ENCODE measurements at places on chromosomes 7 and 10.

DNA sequence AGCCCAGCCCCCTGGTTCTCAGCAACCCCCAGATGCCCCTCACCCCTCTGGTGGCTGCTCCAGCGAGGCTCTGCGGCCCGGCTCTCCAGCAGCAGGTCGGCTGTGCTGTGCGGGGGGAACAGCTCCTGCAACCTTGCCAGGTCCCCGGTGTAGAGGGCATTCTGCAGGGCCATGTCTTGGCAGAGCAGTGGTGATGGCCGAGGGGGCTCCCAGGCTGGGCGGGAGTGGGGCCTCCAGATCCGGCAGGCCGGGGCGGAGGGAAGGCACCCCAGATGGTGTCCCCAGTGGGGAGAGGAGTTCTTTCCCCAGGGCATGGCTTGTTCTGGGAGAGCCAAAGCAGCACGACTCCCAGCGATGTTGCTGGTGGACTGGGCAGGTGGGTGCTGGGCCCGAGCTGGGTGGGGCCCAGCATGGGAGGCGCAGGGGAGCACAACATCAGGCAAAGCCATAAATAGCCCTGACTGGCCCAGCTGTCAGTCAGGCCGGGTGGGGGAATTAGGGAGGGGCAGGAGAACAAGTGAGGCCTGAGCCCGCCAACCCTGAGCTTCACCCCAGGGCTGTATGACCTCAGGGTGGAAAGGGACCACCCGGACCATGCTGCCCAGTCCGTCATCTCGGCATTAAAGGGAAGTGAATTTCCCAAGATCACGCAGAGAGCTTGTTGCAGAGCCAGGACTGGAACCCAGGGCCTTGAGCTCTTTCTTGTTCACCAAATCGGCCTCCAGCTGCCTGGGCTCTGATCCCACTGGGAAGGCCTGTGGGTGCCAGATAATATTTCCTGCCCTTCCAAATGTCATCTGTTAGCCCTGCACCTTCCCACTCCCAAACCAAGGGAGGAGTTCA, 580 bp upstream of the ASB10 start:
- no peak for DNase-seq

GRCh38 chr7:27110186-27111031, 7.9 kb upstream of the HOXA2 start:
- no peak for DNase-seq

GRCh38 chr7:6142871-6143380, 111.8 kb downstream of the ANKRD61 start:
- DNase-seq = no peak

GRCh38 chr7:25389489-25390106, 161.3 kb upstream of the NPVF start:
- no peak for DNase-seq

- DNase-seq = no peak
Measured at GRCh38 chr7:113197274-113197673, 78.9 kb upstream of the SMIM30 start.

GRCh38 chr7:2488272-2488645, 12.1 kb upstream of the GRIFIN start:
- DNase-seq = no peak

- no peak for DNase-seq
Measured at GRCh38 chr7:148303295-148304082, 287.1 kb upstream of the C7orf33 start.

GRCh38 chr7:31763548-31763947, 76.5 kb downstream of the PPP1R17 start:
- DNase-seq = no peak

- no peak for DNase-seq
Measured at GRCh38 chr10:102633848-102634247, 10.4 kb upstream of the TRIM8 start.

- no peak for DNase-seq
Measured at GRCh38 chr10:54484186-54484585, 316.8 kb downstream of the PCDH15 start.

DNA sequence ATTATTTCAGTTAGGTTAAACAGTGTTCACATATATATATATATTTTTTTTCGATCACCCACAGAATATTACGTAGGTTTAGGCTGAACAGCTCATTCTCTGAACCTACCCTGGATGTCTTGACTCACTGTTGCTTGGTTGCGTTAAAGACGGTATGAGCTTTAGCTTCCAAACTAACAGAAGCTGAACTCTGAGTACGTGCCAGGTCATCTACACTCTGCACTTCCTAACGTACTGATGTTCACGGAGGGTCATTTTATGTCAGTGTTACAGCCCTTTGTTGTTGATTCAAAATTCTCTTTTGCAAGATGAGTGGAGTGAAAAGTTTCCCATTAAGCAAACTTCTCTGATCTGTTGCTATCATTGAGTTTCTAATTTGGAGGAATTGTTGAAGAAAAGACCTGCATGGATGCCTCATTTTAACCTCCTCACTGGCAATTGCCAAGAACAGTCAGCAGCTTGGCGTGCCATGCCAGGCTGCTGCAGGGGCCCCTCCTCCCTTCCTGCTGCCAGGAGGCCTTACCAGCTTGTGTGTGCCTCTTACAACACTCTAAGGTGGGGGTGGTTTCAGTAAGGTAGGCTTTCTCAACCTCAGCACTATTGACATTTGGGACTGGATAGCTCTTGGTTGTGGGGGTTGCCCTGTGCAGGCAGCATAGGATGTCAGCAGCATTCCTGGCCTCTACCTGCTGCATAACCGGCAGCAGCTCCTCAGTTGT, 44.3 kb downstream of the INSYN2A start:
- DNase-seq = no peak

GRCh38 chr10:125866421-125867029, 14.6 kb downstream of the DHX32 start:
- no peak for DNase-seq

GRCh38 chr7:74579800-74580685, 77.5 kb upstream of the GTF2I start:
- no peak for DNase-seq

GRCh38 chr7:3260401-3260715, 40.7 kb upstream of the SDK1 start:
- no peak for DNase-seq

- DNase-seq = no peak
Measured at GRCh38 chr10:49071160-49071761, 44.1 kb downstream of the VSTM4 start.

- no peak for DNase-seq
Measured at GRCh38 chr10:100347568-100348195, 649 bp downstream of the SCD start.

- DNase-seq = no peak
Measured at GRCh38 chr10:14843327-14843988, 5.4 kb downstream of the HSPA14 start.

DNA sequence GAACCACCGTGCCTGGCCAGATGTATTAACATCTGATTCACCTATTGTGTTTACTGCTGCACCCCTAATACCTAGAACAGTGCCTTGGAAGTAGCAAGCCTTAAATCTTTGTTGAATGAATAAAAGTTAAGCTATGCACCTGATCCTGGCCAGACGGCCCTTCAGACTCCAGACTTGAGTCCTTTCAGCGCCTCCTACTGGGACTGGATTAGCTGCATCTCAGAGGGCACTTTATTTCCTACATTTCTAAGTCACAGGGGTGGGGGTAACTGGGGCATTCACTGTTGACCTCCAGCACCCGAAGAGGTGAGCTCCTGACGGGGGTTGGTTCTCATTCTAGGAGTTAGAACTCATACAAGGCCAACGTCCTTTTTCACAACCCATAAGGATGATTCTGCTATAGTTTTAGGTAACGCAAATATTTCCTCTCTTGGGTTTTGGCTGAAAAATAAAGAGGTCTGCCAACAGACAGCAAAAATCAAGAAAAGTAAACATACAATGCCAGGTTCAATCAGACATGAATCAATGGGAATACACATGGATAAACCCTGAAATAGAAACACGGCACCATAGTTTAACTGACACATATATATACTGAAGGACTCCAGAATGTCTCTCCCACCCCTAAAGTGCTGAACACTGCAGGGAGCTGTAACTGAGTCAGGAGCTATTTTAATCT, 48.0 kb upstream of the DLG5 start:
- no peak for DNase-seq

- no peak for DNase-seq
Measured at GRCh38 chr10:84335516-84335915, 7.1 kb downstream of the CCSER2 start.

- peak; percentile 65 for DNase-seq
Measured at GRCh38 chr10:86536294-86536861, 14.8 kb upstream of the WAPL start.

DNA sequence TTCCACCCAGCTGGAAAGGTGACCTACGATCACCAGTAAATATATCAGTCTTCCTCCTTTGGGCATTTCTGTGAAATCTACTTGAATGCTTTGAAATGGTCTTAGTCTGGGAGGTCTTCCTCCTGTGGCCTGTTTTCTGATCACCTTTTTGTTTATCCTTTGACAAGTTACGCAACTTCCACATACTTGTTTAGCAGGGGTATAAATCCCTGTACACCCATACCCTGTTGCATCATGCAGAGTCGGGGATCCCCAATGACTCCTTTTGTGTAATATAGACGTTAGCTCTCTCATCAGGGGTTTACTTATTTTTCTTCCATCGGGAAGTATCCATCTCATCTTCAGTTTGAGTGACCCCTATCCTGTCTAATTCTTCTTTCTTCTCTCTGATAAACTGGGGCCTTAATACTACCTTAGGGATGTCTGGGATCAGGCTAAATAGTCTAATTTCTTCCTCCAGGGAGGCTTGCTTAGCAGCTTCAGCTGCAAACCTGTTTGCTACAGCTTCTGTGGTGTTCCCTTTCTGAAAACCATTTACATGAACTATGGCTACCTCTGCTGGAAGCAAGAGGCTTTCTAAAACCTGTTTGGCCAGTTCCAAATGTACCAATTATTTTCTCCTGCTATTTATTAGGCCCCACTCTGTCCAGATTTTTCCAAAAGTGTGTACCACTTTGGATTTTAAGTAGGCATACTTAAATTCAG, 25.8 kb downstream of the MAPK8 start:
- no peak for DNase-seq

DNA sequence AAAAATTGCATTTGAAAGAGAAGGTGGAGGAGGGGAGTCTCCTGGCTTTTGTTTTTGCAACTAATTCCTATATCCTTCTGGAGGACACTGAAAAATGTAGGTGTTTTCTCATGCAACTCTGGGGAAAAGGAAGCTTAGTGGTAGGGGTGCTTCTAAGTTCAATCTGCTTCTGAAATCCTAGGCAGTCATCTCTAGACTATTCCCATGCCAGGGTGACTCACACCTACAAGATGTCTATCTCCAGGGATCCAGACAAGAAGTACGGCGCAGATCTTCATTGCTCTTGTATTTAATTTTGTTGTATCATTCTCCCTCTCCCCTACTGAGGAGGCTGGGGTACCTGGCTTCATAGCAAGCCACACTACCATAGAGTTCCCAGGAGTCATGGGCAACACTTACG, 258.8 kb downstream of the PHF14 start:
- DNase-seq = no peak

GRCh38 chr7:12174931-12175330, 36.2 kb upstream of the TMEM106B start:
- no peak for DNase-seq

DNA sequence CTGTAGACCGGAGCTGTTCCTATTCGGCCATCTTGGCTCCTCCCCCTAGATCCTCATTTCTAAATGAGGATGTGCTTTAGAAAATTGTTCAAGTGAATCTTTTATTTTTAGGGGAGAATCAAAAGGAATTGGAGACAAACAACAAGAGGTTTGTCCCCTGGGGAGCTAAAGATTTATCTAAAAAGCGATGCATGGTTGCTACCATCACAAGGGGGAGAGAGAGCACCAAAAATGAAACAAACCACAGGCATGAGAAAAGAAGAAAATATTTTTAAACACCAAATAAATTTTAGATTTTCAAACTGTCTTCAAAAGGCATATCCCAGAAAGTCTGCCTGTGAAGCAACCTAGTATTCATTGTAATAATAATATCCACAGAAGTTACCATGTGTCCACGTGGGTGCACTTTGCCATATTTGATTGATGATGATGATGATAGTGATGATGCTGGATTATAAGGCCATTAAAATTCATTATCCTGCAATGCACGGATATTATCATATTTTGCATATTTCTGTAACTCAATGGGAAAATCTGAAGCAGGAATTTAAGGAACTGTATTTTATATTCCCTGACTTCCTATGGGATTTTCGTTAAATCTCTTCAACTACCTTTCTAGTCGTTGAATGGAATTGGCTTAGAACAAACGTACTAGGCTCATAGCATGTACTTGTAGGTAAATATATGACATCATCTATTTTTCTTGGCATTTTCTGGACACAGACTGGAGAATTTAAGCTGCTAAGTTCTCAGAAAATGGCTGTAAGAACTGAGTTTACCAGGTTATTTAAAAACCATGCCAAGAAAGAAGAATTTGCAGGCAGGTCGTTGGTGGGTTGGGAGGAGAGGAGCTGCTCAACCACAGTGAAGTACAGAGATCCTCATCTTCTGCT, 171.6 kb downstream of the WDR37 start:
- no peak for DNase-seq

DNA sequence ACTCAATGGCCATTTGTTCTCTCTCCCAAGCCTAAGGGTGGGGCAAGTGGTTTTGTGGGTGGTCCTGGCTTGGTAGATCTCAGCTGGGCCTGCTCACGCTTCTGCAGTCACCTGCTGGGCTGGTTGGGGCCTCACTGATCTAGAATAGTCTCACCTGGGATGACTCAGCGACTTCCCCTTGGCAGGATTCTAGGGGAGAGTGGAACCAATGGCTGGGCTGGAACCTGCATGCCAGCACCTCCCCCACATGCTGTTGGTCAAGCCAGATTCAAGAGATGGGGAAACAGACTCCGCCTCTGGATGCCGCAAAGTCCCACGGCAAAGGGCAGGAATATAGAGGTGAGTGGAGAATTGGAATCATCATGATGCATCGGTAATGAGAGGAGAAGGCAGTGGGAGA, 292.9 kb upstream of the NPVF start:
- no peak for DNase-seq

DNA sequence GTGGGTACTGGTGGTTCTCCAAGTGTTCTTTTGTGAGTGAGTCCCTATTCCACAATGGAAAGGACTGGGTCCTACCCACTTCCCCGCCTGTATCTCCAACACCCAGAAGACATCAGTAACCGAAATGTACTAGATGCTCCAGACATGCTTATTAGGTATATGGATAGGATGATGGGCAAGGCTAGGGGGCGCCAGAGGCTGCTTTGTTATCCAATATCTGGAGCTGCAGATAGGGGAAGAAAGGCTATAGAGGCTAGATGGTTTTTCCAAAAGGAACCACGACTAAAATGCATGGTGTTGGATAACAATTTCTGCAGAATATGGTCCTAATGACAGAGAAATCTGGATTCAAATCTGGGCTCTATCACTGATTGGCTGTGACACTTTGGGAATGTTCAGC, 56.2 kb upstream of the TM9SF3 start:
- peak; percentile 23 for DNase-seq

GRCh38 chr7:151677581-151678226, 158.0 kb upstream of the RHEB start:
- no peak for DNase-seq

Data from T-cell (primary cell).